ENCODE measurements at places on chromosomes 3 and 15. TPM values are rescaled to one million over a fixed set of nuclear protein-coding genes. Genes with fewer than 3 reads are reported as not detected.

The CNTN3 gene
- 0.74 TPM for total RNA-seq

- DNase-seq: peak; percentile 93
Observed at GRCh38 chr3:4720316-4721075, 227.3 kb downstream of the ITPR1 start.

DNA sequence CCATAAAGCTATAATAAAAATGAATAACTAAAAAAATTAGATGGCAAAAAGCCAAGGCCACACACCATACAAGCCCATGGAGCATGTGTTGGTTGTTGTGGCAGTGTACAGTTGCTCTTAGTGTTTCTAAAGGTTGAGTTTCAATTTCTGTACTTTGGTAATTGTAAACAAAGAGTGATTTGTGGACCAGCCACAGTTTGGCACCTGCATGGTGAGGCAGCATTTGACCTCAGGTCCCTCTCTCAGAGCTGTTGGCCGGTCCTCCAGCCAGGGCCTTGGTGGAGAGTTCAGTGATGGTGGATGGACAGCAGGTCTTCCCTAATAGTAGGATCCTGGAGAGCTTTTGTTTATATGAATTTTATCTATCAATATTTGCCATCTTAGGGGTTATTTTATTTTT, 5.6 kb downstream of the ACAD9 start:
- DNase-seq: no peak

The LARP6 gene
- 68.1 TPM for total RNA-seq

The GALNT15 gene
- total RNA-seq: 10.9 TPM

Measured in fibroblast of the aortic adventitia (primary cell).